ENCODE measurements at places on chromosomes 12 and 14.

- H3K4me1 ChIP-seq, result peaks cover 55% of the 10 kb centered on the region
- peaks cover 3% of the 10 kb centered on the region for H3K27me3 ChIP-seq
- H3K4me3 ChIP-seq, result no peak overlapping the region
- no peak for DNase-seq
- no peak overlapping the region for H3K27ac ChIP-seq
- H3K36me3 ChIP-seq, result no peaks in the 10 kb centered on the region
Measured at GRCh38 chr12:75883241-75883640, 148.3 kb downstream of the PHLDA1 start.

GRCh38 chr12:127830065-127830460 is 436.9 kb upstream of the TMEM132C start:
- H3K4me1 ChIP-seq, result no peaks in the 10 kb centered on the region
- no peak overlapping the region for H3K27ac ChIP-seq
- H3K4me3 ChIP-seq, result no peak overlapping the region
- DNase-seq, result no peak
- peaks cover 62% of the 10 kb centered on the region for H3K36me3 ChIP-seq

- no peak for DNase-seq
- no peaks in the 10 kb centered on the region for H3K36me3 ChIP-seq
- H3K27ac ChIP-seq, result no peak overlapping the region
- H3K27me3 ChIP-seq, result no peaks in the 10 kb centered on the region
Measured at GRCh38 chr14:78319887-78320635, 149.9 kb downstream of the NRXN3 start.

- H3K4me1 ChIP-seq, result no peaks in the 10 kb centered on the region
- H3K27ac ChIP-seq, result no peak overlapping the region
- no peak for DNase-seq
Measured at GRCh38 chr12:64494998-64495729, 43.2 kb downstream of the TBK1 start.

DNA sequence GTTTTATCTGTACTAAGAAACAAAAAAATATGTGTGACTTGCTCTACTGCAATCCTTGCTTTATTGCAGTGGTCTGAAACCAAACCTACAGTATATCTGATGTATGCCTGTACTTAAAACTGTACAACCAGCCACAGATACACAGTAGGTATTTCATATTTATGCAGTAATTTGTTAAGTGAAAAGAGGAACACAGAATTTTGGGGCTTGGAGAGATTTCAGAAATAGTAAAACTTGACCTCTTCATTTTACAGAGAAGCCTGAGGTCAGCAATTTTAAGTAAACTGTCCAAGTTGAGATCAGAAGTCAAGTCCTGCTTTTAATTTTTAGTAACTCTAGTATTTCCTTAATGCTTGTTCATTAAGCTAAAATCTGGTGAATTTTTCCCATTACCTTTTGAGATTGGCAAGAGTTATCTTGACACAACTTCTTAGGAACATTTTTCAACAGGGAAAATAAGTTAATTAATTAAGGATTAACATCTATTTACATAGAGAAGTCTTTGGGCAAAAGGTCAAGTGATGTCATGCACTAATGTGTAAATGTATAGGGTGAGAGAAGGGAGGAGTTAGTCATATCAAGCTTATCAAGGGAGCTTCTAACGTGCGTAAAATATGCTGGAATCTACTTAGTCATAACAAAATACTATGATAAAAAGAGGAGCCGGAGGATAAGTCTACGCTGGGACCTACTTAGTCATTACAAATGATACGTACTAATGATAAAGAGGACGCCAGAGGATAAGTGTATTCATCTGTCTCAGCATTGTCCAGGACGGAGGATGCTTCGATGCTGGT is 66.0 kb upstream of the GTF2A1 start:
- H3K4me1 ChIP-seq, result peaks cover 27% of the 10 kb centered on the region
- no peaks in the 10 kb centered on the region for H3K27me3 ChIP-seq
- H3K36me3 ChIP-seq, result peaks cover 31% of the 10 kb centered on the region
- no peak for DNase-seq
- H3K27ac ChIP-seq, result no peak overlapping the region
